ENCODE measurements at places on chromosomes 6 and 20.

- DNase-seq, result no peak
Observed at GRCh38 chr6:43273707-43274106, 24.4 kb upstream of the SLC22A7 start.

DNA sequence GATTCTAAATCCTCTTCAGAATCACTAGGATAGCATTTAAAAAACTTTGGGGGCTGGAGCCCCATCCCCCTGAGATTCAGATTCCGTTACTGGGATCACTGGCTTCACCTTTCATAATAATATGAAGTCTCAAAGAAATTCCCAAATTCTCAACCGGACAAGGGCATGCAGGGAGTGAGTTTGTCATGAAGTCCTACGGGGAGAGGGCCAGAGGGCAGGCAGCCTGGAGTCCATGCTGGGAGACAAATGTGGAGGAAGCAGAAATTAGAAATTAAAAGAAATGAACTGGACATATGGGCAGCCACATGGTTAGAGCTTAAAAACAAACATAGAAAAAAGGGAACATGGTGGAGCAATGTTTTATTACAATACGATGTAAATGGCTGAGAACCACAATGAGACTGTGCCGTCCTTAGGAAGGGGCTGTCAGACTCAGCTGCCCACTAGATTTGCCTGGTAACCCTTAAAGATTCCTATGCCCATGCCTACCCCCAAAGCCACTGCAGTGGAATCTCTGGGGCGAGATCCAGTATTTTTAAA lies 142.6 kb downstream of the CEBPB start:
- DNase-seq, result no peak

- peak; percentile 55 for DNase-seq
Observed at GRCh38 chr6:63415286-63415685, 95.5 kb upstream of the LGSN start.

DNA sequence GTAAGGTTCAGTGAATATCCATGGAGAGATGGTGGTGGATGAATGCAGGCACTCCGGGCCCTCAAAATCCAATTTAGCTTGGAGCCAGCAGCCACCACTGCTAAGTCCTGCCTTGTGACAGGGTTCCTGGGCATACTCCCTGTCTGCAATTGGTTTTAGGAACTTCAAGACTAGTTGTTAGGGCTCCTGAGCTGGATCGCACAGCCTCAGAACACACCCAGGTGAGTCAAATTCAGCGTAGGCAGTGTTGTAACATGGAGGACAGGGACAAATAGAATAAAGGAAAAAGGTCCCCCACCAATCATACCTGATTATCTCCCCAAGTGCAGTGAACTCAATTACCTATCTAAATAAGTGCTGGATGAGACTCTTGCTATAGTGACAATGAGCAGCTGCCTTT lies 74.6 kb downstream of the PERP start:
- no peak for DNase-seq

- no peak for DNase-seq
Observed at GRCh38 chr6:56293781-56294180, 46.4 kb upstream of the COL21A1 start.

GRCh38 chr20:57835074-57835452 lies 125.2 kb upstream of the PMEPA1 start:
- DNase-seq, result no peak

DNA sequence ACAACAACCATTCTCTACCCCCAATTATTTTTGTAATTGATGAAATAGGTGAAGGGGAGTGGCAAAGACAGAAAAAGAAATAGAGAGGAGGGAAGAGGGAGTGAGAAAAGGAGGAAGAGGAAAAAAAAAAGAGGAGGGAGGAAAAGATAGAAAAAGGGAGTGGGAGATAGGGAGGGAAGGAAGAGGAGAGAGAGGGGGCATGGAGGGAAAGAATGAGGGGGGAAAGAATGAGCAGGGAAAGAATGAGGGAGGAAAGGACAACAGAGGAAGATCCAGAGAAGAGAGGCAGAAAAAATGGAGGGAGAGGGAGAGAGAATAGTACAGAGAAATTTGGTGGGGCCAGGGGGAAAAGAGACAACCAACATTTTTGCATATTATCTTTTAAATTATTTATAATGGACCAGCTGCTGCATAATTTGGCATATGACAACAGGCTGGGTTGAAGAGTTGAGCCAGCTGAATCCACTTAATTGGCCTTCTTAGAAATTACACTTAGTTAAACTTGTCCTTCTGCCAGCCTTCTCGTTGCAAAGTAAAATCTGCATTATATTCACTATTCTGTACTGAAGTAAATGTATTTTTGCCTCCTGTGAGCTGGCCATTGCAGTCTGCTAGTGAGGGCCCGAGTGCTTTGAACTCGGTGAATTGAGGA lies 101.0 kb downstream of the ARHGAP18 start:
- DNase-seq, result no peak

DNA sequence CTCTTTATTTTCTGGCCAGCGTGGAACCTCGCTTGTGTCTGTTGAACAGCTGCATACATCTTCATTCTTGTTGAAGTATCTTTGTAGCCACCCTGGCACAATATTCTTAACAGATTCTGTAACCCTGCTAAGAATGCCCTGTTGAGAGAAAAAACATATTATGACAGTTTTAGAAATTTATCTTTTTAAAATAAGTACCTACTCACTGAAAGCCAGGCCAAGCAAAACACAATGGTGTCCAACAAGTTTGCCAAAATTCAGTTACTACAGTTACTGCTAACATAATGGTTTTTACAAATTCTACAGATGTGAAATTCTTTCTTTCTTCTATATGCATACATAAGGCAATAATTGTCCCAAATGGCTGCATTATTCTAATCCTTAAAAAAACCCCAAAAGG lies 18.2 kb downstream of the NUP153 start:
- no peak for DNase-seq

GRCh38 chr6:138977646-138978167 lies 10.3 kb downstream of the REPS1 start:
- no peak for DNase-seq

DNA sequence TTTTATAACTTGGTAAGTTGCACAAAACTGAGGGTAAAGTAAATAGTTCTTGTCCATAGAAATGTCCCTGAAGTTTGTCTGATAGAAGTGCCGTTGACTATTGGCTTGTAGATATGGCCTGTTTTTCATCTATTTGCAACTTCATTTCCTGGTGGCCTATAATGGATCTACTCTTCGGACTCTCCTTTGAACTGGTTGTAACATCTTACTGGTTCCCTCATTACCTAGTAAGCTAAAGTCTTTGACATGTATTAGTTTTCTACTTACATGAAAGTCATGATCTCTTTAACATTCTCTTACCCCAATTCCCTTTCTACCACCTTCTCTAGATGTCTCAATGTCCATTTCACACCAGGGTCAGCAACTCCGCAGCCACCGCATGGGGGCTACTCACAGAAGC lies 146.3 kb downstream of the GRM4 start:
- DNase-seq, result no peak

DNA sequence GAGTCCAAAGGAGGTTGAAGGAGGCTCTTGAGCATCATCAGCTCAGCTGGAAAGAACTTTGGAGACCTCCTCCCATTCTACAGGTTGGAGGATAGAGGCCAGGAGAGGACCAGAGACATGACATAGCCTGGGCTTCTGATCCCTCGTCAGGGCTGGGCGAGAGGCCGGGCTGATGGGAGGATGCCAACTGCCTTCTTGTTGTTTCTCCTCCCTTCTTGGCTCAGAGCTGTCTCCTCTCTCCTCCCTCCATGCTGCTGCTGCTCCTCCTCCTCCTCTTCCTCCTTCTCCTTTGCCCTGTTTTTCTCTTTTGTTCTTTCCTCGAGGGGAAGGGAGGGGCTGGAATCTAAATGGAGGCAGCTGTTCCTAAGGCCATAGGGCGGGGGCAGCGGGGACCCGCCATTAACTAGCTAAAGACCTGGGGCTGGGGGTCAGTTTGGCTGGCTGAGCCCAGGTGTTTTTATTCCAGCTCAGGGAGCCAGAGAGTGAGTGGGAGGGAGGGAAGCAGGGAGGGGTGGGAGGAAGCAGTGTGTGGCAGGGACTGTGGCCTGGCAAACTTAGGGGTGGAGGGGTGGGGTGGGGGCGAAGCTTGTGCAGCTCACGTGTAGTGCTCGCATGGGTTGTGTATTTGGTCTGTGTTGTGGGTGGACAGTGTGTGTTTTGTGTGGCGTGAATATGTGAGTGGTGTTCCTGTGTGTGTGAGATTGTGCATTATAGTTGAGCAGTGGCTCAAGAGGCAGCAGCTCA lies 84.8 kb downstream of the CD40 start:
- no peak for DNase-seq

DNA sequence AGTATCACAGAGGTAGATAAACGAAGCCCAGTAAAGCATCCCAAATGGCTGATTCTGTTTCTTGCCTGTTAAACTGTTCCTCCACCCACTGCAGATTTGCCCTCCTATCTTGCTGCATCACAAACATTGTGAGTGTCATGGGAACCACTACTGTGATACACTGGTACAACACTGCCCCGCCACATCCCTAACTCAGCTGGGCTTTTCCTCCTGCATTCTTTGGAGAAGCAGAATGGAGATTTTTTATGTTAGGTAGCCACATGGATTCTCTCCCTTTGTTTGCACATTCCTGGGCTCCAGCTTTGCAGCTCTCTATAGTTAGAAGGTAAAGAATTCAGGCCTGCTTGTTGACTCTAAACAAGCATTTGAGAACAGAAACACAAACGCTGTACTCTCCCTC lies 234.1 kb downstream of the TMEM242 start:
- DNase-seq, result no peak

DNA sequence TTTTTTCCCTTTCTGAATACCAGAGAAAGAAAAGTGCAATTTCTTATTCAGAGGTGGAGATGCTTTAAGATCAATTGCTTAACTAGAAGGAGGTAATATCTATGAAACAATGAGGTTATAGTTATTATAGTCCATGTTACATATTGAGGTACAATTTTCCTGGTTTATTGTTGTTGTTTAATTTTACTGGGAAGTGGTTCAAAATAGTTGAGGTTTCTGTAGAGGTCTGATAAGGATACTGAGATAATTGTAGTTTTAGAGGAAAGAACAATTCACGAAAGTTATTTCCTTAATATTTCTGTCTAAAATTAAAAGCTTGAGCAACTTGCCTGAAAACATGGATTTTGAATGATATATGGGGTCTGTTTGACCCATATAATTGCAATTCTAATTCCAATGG lies 51.4 kb downstream of the DOK5 start:
- DNase-seq, result no peak

- DNase-seq, result no peak
Observed at GRCh38 chr6:4102687-4103244, 23.8 kb upstream of the FAM217A start.

GRCh38 chr6:34584694-34585093 lies 28.6 kb upstream of the SPDEF start:
- DNase-seq, result no peak

- no peak for DNase-seq
Observed at GRCh38 chr6:110656492-110656891, 158.8 kb downstream of the CDK19 start.

DNA sequence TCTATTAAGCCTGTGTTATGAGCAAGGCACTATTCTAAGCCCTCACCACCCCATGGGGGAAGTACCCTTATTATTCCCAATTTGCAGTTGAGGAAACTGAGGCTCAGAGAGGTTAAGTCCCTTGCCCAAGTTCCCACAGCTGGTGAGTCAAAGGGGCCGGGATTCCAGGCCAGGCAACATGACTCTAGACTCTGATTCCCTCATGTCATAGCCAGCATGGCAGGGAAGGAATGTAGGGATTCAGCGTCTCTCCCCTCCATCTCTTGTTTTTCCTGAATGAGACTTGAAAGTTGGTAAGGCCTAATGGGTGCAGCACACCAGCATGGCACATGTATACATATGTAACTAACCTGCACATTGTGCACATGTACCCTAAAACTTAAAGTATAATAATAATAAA lies 6.7 kb downstream of the C6orf132 start:
- DNase-seq, result no peak

GRCh38 chr20:53149148-53149889 lies 177.2 kb downstream of the TSHZ2 start:
- no peak for DNase-seq

- no peak for DNase-seq
Observed at GRCh38 chr6:105875974-105876640, 210.0 kb upstream of the PRDM1 start.

- no peak for DNase-seq
Observed at GRCh38 chr20:16747291-16747811, 807 bp upstream of the OTOR start.

GRCh38 chr6:33192671-33193602 lies 670 bp upstream of the COL11A2 start:
- DNase-seq, result no peak

DNA sequence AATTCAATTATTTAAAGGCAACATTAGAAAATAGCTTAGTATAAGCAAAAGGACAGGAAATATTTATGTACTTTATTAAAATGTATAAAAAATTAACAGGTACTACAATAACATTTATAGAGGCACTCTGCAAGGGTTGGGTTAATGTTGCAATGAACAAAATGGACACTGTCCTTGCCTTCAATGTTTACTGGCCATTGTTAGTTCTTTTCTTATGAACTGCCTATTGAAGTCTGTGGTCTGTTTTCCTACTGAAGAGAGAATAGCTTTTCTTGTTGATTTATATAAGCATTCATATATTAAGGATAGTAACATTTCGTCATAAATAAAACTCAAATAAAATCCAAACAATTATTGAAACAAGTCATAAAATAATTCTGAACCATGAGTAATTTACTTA lies 135.3 kb upstream of the BEND6 start:
- DNase-seq, result no peak

GRCh38 chr20:17586250-17586649 lies 16.4 kb downstream of the DSTN start:
- no peak for DNase-seq

DNA sequence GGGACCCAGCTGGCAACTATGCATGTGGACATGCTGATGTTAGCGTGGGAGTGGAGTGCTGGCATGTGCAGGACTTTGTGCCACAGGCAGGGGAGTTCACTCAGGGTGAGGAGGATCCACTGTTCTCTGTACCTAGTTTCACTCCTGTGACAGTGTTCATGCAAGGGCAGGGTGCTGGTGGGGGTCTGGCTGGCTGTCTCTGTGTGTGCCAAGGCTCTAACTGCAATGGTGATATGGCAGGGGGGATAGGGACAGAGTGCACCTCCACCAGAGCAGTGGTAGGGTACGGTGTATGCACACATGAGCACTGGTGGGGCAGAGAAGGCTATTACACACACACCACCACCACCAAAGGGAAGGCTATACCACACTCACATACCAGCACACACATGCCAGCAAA lies 210.2 kb upstream of the DEFB112 start:
- DNase-seq, result no peak

GRCh38 chr6:10534419-10534762 lies 13.2 kb downstream of the GCNT2 start:
- no peak for DNase-seq

- DNase-seq, result no peak
Observed at GRCh38 chr20:62506087-62506486, 30.3 kb upstream of the GATA5 start.

GRCh38 chr20:38957235-38957876 lies 4.8 kb upstream of the DHX35 start:
- no peak for DNase-seq

DNA sequence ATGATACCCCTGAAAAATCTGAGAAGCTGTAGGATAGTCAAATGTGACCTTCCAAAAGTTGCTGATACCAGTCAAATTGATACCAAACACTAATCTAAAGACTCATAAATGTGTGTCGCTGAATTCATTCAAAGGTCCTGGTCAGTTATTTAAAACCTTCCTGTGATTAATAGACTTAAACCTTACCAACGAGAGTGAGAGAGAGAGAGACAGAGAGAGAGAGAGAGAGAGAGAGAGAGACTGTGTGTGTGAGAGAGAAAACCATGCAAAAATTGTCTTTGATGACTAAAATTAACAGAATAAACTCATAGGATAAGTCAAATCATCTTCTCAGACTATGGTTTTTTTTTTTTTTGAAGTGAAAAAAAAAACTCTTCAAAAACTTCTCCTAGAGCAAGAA lies 370.9 kb upstream of the HS3ST5 start:
- DNase-seq, result no peak
